Non-pigmented ciliary epithelial cell (primary cell): ENCODE measurements at places on chromosomes 12 and 14.

DNA sequence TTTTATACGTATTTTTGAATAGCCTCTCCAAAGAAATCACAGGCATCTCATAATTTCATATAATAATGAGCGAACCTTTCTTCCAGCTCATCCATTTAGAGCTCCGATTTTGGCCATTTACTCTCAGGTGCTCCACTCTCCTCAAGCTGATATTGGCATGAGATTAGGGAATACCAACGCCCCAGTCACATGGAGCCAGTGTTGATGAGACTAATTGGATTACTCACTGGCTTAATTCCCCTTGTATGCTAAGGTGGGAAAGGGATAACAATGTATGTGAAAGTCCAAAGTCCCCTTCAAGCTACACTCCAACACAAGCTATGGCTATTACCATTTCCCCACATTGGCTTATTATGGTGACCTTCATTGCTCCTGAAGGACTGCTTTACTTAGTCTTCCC is 76.6 kb upstream of the NAV3 start:
- no peak for DNase-seq

GRCh38 chr14:103271189-103271588 is 62.8 kb upstream of the EIF5 start:
- no peak for DNase-seq

- no peak for DNase-seq
These were observed 20.6 kb downstream of the GSG1 start for GRCh38 chr12:13082861-13083260.

DNA sequence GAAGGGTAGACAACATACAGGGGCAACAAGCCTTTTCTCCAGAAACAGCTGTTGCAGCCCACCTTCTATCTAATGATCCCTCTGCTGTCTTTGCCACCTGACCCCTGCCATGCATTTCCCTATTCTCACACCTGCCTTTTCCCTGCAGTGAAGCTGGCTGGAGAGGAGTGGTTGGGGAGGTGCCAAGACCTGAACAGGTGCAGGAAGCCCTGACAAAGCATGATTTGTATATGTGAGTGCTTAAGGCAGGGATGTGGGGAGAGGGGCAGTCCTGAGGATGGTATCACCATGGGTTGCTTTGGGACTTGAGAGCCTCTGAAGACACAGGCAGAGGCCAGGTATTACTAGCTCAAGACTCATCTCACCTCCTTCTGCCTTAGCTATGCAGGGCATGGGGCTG is 2.9 kb upstream of the PFDN5 start:
- no peak for DNase-seq

GRCh38 chr14:21589317-21589716 is 9.4 kb upstream of the OR10G3 start:
- DNase-seq: no peak

GRCh38 chr14:76599559-76600287 is 161.5 kb upstream of the VASH1 start:
- no peak for DNase-seq

GRCh38 chr12:60168441-60168840 is 572.6 kb downstream of the SLC16A7 start:
- no peak for DNase-seq

DNA sequence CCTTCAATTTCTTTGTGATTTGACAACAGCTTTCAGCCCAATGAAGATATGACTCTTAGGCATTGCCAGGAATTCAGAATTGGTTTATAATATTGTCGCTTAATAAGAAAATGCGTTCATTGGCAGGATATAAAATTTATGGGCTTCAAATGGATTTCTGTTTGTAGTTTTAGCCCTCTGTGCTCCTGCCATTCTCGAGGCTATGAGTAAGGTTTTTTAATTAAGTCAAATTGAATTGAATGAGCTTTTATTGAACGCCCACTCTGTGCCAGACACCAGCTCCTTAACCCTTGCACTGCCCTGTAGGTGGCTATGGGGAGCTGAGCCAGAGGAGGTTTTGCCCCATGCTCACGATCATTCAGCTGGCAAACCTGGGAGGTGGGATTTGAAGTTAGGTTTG is 115.1 kb downstream of the SLC25A47 start:
- no peak for DNase-seq

DNA sequence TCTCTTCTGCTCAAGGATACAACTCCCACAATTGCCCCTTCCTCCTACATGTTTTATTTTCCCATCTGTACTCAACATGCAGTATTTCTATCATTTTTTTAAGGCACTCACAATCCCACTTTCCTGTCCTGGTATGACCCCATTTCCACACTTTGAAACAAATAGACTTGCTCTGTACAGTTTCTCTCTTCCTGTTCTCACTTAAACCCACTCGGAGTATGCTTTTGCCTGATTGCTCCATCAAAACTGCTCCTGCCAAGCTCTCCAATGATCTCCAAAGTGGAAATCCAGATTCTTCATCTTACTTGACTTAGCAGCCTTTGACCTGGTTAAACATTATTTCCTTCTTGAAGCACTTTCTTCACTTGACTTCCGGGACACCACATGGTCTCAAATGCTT is 384.5 kb downstream of the SEC23A start:
- DNase-seq: no peak

DNA sequence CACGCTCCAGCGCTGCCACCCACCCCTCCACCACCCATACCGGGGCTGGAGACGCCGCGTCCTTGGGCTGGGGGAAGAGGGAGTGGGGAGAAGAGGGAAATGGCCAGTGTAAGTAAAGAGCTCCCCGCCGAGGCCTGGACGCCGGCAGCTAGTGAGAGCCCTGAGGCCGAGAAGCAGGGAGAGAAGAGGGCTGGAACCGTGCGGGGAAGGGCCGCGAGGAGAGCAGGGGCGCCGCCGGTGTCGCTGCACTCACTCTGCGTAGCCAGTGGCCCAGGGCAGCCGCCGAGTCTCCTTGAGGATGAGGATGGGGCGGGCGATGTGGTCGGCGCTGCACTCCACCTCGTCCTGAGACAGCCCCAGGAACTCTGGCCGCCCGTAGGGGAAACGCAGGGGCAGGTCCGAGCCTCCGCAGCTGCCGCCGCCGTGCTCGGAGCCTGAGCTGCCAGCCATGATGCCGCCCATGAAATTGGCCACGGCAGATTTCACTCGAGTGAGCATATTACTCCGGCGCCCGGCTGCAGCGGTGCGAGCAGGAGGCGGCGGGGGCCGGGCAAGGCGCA is 631 bp downstream of the PPM1H start:
- no peak for DNase-seq

DNA sequence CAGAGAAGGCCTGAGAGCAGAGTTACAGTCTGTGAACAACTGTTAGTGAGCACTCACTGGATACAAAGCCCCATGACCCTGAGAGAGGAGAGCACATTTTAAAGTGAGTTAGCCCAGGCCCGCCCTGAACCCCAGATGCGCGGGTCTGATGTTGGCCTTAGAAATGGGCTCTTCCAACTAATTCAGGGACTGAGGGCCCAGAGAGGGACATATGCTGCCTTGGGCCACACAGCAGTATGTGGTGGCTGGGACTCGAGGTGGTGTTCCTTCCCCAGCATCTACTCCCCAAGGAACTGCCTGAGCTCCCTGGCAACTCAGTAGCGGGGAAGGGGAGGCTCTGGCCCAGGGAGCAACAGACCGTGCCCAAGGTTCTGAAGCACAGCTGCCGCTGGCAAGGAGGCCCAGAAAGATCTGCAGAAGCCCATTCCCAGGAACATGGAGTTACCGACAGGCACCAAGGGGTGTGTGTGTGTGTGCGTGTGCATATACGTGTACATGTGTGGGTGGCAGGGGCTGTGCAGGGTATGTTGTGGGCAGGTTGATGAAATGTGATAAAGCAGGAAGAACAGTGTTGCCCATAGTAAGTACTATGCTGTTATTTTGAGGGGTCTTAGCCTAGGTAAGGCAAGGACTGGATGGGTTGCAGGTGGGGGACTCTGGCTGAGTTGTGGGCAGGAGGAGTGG is 40.5 kb downstream of the KRT80 start:
- DNase-seq: no peak

- DNase-seq: no peak
These were observed 101.0 kb downstream of the SINHCAF start for GRCh38 chr12:31224768-31225448.

DNA sequence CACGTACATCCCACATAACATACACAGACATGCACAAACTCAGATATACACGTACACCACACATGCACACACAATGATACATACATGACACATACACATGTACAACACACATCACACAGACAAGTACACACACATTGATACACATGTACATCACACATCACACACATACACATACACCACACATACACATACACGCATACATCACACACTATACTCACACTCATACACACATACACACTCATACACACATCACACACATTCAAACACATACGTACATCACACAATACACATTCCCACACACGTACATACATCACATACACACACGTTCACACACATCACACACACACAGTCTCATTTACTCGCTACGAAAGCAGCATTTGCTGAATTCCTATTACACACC is 4.5 kb downstream of the ZNF605 start:
- no peak for DNase-seq

GRCh38 chr14:21781543-21781942 is 107.9 kb upstream of the OR4E1 start:
- DNase-seq: no peak

GRCh38 chr14:61802010-61802568 is 39.9 kb downstream of the SNAPC1 start:
- DNase-seq: no peak

- DNase-seq: no peak
These were observed 162.7 kb downstream of the ETV6 start for GRCh38 chr12:11812241-11812585.

DNA sequence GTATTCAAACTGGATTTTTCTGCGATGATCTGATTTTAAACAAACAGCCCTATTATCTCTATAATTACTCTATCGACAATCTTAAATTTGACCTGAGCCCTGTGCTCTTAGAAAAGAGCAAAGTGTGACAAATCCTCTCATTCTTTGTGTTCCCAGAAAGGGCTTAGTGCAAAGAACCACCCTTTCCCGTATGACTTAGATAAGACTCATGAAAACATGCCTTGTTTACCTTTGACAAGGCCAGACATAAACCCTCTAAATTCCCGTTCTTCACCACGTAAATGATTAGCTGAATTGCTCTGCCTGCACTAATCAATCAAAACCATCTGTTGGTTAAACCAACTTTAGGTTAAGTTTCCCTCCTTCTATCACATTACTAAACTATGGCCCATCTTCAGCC is 285.7 kb upstream of the SEL1L start:
- no peak for DNase-seq

DNA sequence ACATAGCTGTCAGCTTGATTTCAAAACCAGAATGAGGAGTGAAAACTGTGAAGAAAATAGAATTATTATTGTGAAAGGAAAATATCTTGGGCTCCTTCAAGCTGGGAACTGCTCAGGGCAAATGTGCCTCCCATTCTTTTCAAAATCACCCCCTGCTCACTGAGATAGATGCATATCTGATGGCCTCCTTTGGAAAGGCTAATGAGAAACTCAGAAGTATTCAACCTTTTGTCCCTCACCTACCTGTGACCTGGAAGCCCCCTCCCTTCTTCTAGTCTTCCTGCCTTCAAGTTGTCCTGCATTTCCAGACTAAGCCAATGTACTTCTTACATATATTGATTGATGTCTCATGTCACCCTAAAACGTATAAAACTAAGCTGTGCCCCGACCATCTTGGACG is 81.1 kb upstream of the C14orf132 start:
- no peak for DNase-seq

DNA sequence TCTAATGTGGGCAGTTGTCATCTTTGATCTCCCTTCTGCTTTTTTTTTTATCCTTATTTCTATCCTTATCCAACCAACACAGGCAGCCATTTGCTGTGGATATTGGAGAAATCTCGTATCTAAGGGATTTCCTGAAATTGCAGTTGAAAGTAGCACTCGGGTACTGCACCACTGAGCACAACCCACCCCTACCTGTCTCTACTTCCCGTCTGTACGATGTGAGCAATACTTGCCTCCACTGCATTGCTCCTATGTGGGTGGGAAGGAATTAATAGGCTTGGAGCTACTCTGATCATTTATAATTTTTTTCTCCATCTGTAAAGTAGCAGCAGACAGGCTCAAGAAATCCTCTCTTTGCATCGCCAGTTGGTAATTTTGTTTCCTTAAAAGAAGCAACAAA is 300.4 kb downstream of the SNAPC1 start:
- no peak for DNase-seq

DNA sequence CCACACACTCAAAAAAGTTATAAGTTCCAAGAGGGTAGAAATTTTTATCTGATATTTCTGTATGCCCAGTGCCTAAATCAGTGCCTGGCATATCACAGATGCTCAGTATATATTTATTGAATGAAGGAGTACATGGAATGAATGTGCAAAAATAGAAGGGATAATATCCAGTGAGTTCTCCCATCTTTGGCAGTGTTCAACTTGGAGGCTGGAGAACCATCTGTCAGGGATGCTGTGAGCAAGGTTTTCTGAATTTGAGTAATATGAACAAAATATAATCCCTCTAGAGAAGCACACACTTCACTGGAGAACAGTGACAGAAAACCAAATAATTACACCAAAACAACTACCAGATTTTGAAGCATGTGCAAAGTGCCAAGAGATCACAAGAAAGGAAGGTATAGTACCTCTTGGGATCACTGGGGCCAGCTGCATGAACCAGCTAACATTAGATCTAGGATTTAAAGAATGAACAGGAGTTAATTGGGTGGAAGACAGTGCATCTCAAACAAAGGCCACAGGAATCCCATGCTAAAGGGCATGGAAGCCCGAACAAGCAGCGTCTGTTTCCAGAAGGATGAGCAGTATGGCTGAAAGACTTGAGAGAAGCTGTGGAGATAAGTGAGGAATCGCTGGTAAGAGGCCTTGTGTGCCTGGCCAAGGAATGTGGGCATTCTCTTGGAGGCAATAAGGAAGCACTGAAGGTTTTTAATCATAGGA is 11.5 kb downstream of the SLC8A3 start:
- DNase-seq: no peak

- DNase-seq: no peak
These were observed 20.4 kb upstream of the PLEKHH1 start for GRCh38 chr14:67512463-67513310.

DNA sequence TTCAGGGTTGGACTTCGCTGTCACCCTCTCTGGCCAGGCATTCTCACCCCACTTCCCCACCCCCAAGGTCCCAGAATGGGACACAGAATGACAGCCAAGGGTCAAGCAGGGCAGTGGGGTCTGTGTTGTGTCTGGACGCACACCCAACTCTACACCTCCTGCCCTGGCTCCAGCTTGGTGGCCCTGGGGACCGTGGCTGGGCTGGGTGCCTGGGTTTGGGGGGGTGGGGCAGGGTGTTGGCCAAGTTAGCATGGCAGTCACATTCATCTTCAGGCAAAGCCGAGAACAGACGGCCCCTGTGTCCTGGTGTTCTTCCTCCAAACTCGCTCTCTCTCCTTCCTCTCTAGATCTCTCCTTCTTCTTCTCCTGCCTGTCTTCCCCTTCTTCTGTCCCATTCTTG is 5.6 kb downstream of the LRP1 start:
- DNase-seq: no peak

DNA sequence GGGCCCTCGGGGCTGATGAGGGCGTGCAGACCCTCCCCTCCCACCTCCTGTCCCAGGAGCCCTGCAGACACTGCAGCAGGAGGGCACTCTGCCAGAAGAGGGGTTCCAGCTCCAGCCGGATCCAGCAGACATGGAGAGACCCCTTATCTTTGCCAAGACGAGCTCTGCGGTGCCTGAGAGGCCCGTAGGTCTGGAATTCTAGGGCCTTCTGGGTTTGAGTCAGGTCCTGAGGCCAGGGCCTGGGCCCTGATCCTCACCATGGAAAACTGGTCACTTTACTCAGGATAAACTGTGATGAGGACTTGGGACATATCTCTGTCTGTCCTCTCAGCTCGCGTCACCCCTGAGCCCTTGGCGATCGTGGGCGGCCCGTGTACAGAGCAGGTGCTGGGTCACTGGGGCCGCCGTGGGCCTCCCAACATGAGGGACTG is 13.8 kb downstream of the MEG3 start:
- no peak for DNase-seq
